ENCODE measurements at places on chromosomes 4 and X. TPM values are rescaled to one million over a fixed set of nuclear protein-coding genes. Genes with fewer than 3 reads are reported as not detected.

The RBPJ gene
- total RNA-seq = 92.3 TPM

The COPS4 gene
- 133 TPM for total RNA-seq

The PLCXD1 gene
- total RNA-seq = 2.6 TPM

The ELF4 gene
- total RNA-seq = 10.6 TPM

The CASP6 gene
- 37.5 TPM for total RNA-seq

The HTR2C gene
- total RNA-seq = 0.24 TPM

The PLP2 gene
- total RNA-seq = 333 TPM

The TASL gene
- not detected for total RNA-seq

The SLC26A1 gene
- not detected for total RNA-seq

The IL2 gene
- not detected for total RNA-seq

The ZNF157 gene
- 0.48 TPM for total RNA-seq

The UCP1 gene
- total RNA-seq = not detected

The CPZ gene
- 4.0 TPM for total RNA-seq

The SOWAHB gene
- total RNA-seq = not detected

The OTC gene
- total RNA-seq = not detected

The HTRA3 gene
- 7.8 TPM for total RNA-seq

The NXF2B gene
- total RNA-seq = not detected

The CNGA1 gene
- not detected for total RNA-seq

The AREG gene
- total RNA-seq = 2.4 TPM

The LIMCH1 gene
- 0.60 TPM for total RNA-seq

The SPATA4 gene
- total RNA-seq = not detected

The SLC9A7 gene
- 28.8 TPM for total RNA-seq

The RRAGB gene
- 17.1 TPM for total RNA-seq

The FGFRL1 gene
- 3.1 TPM for total RNA-seq

The SLC35A2 gene
- total RNA-seq = 40.6 TPM

The TEC gene
- 3.8 TPM for total RNA-seq

The APELA gene
- not detected for total RNA-seq

The SH2D1A gene
- not detected for total RNA-seq

The CT47B1 gene
- total RNA-seq = not detected

The CT45A8 gene
- not detected for total RNA-seq

The NUDT11 gene
- total RNA-seq = 10.0 TPM

The TAF9B gene
- total RNA-seq = 47.3 TPM

The PABPC1L2A gene
- total RNA-seq = not detected

The ATP1B4 gene
- total RNA-seq = not detected

The MORF4L2 gene
- 542 TPM for total RNA-seq

The FAM9C gene
- not detected for total RNA-seq

The TMEM154 gene
- total RNA-seq = 0.60 TPM

The CTPS2 gene
- 17.9 TPM for total RNA-seq

The PABPC1L2B gene
- total RNA-seq = not detected

The CD38 gene
- 0.10 TPM for total RNA-seq

The FRAS1 gene
- total RNA-seq = 0.10 TPM

The FANCB gene
- total RNA-seq = 13.1 TPM

The MTTP gene
- total RNA-seq = 0.39 TPM

The ARHGEF38 gene
- not detected for total RNA-seq

The SPANXB1 gene
- total RNA-seq = 7.0 TPM

The ERVMER34-1 gene
- 0.39 TPM for total RNA-seq

The SLIT2 gene
- total RNA-seq = 12.7 TPM

The FTSJ1 gene
- total RNA-seq = 120 TPM

The SRPK3 gene
- total RNA-seq = 1.1 TPM

Data from RPMI7951 (cell line).